Activated T-helper 17 cell treated with anti-CD3 and anti-CD28 coated beads, Interleukin-2, amount 50 U/mL, for 72 hours (primary cell): ENCODE measurements at places on chromosomes 7 and 10.

DNA sequence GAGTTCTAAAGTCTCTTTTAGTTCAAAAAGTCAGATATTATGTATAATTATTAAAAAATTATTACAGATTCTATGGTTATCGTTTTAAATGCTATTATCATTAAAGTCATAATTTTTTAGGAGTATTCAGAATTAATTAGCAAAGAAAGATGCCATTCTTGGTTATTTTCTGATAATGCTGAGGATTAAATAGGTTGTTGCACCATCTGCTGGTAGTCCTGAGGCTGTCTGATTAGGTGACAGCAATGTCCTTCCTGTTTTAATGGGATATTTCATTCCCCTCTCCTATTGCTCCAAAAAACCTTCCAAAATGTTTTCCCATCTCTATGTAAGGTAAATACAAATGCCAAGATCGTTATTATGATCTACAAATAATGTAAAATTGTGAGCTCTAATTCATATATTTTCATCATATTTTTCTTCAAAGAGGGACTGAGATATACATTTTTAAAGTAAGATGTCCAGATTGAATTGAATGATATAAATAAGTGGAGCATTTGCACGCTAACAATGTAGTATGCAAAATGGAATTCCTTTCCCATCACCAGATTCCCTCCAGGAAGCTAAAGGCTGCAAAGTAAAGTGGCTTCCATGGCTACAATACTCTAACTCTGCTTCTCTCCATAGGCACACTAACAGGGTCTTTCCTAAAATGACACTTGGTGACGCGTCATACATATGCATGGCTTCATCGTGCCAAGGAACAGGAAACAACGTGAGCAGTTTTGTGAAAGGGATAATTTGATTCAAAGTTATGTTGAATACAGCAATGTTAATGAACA lies 58.8 kb upstream of the AKR1E2 start:
- ATAC-seq, result no peak

GRCh38 chr7:113338071-113338696 lies 219.8 kb upstream of the SMIM30 start:
- no peak for ATAC-seq

DNA sequence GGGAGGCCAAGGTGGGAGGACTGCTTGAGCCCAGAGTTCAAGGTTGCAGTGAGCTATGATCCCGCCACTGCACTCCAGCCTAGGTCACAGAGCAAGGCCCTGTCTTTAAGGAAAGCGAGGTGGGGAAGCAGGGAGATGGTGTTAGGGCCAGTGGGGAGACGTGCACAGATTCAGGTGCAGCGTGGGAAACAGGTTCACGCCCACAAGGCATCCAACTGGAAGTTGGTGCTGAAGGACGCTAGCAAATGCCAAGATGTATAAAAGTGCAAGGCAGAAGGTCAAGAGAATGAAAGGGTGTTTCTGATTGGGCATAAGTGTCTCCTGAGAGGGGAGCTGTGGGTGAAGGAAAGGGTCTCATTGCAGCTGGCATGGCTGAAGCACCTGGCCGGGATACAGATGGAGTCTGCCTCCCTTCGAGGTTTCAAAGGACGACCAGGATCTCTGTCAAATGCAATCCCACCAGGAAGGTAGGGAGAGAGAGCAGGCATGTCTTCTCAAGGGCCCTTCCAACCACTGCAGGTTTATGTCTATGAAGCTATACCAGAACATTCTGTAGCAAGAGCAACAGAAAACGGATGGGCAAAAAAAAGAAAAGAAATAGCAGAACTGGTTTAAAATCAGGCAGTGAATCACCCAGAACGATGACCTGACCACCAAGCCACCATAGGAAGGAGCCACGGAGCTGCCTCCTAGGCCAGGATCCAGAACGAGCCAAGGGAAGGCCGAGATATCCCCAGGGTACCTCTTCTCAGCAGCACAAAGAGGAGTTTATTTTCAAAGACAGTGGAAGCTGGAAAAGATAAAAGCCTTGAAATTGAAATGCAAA lies 43.2 kb downstream of the GSDME start:
- ATAC-seq, result no peak

DNA sequence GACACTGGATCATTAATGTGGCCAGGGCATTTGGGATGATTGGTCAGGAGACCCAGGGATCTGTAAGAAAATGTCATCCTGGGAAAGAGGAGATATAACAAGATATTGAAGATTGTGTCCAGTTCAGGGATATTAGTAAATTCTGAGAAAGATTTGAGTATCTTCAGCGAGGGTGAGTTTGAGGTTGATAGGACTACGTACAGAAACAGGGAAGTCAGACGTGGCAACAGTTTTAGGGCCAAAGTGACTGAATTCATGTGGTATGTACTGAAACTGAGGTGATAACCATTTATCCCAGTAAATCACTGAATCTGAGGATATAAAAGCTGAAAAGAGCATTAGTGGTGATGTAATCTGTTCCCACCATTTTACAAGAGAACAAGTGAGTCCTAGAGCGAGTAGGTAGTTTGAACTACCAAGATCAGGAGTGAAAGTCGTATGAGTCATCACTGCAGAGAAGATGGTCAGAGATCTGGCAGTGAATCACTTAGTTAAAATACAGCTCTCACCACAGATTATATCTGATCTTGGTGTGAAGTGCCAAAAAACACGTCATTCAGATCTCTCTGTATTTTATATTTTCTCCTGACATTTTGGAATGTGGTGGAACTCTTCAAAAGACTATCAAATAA lies 220.5 kb downstream of the CDK14 start:
- peak; percentile 93 for ATAC-seq

DNA sequence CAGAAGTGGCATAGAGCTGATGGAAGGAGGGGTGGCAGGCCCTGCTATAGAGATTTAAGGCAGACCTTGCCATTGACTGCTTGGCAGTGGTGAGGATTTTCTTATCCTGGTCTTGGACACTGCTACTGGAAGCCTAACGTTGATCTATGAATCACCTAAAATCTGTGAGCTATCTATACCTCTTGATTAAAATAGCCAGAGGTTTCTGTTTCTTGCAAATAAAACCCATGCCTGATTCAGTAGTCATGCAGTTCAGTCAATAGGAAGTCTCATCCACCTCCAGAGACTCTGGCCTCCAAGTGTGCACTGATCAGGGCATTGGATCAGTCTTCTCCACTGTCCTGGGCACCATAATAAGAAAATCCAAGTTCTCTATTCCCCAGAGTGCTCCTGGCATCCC lies 286.5 kb downstream of the PTEN start:
- ATAC-seq, result no peak

DNA sequence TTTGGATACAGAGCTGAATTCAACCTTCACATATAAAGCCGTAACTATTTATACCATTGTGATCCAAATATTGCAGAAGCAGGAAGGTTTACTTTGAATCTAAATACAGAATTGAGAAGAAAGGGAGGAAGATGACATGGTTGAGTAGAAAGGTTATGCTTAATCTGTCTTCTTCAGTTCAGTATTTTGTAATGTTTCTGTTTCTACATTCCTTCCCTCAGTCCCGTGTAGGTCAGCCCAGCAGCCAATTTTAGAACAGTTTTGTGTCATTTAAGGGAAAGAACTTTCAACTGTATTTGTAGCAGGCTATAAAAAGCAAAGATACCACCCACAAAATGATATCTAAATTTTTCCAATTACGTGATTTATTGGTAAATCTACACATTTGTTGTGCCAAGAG lies 97.4 kb downstream of the CPED1 start:
- ATAC-seq, result no peak

DNA sequence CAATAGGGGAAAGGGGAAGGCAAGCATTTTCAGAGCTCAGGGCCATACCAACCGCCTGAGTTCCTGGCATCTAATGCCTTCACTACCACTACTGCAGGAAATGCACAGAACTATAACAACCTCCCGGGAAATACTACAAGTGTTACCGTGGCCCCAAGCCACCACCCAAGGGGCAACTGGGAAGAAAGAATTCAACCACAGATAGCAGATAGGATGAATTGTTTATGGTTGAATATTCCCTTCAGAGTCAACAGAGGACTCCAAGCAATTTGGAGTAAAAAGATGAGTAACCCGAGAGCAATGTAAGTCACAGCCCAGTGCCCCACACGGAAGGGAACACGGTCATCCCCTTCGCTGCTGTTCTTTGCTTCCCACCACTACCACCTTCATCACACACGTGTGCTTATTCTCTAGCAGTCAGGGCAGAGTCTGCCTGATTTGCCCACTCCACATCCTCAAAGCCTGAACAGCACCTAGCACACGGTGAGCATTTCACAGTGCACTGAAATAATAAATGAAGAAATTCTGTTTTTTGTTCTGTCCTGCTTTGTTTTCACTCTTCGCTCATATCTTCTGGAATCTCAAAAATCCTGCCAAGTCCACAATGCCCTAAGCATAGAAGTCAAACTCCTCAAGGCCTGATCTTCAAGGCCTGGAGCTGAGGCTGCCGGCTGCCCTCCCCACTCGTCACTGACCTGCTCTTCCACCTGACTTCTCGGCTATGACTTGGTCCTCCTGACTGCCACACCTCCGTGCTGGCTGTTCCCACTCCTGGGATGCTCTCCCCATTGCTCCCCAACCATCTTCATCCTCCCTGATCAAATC lies 221.1 kb downstream of the KCNMA1 start:
- no peak for ATAC-seq

DNA sequence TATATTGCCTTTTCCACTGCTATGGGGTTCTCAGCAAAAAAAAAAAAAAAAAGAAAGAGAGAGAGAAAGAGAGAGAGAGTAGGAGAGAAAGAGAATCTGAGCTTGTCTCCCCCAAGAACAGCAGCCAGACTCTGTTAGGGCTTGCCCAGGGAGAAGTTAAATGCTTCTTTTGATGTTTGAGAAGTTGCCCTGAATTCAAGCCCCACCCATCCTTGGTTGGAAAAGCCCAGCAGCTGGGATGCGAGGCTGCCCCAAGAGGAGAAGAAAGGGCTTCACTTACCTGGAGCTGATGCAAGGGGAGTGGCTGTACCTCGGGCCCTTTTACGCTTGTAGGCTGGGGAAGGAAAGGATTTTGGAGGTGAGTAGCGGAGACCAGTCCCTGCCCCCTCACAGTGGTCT lies 20.9 kb upstream of the MGMT start:
- no peak for ATAC-seq

- ATAC-seq, result peak; percentile 43
These were observed 15.7 kb downstream of the PRKCQ start for GRCh38 chr10:6564367-6564766.

GRCh38 chr7:36057323-36057722 lies 95.7 kb upstream of the EEPD1 start:
- ATAC-seq, result no peak

- ATAC-seq, result no peak
These were observed 17.3 kb upstream of the GRIFIN start for GRCh38 chr7:2493205-2494164.

DNA sequence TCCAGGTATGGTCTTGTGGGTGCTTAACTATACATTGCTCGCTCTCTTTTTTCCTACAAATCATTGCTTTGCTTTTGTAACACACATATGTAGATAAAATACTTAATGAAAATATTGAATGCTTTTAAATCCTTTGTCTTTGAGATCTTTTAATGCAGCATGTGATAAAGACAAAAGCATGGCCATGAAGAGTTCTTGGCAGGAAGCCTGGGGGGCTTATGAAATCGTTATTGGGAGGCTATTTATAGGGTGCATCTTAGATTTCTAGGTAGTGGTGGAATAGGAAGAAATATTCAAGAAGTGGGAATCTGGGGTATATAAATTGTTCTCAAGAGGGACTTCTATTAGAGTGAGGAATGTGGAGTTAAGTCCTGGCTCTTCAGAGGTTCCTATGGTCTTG lies 21.9 kb downstream of the UBE2D1 start:
- no peak for ATAC-seq

DNA sequence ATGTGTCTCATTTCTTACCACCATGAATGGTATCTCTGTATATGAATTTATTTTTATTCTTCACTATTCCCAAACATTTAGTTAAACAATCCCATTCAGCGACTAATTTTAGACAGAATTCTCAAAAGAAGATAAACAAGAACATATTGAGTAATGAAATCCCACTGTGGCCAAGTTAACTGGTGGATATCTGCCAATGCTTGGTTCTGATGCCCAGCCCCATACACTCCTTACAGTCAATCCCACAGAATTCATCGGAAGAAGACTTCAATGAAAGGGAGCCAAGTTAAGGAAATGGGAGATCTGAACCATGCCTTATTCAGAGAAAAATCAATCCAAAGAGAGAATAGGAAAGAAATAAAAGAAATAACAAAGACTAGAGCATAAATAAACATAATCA lies 518.0 kb downstream of the XPNPEP1 start:
- ATAC-seq, result no peak

DNA sequence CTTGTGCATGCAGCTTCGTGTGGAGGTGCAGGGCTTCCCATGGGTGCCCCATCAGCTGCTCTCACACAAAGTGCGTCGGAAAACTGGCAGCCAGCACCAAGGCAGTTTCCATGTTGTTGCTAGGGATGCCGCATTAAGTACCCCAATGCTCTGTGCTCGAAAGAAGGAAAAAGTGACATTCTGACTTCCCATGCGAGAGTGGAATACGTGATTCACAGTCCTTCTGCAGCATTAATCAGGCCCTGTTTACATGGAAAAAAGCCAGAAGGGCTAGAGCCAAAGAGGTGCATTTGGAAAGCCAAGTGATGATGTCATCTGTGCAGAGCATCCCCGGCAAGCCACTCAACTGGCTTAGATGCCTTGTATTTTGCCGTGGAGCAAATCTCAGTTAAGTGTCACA lies 258.3 kb downstream of the GATA3 start:
- no peak for ATAC-seq

DNA sequence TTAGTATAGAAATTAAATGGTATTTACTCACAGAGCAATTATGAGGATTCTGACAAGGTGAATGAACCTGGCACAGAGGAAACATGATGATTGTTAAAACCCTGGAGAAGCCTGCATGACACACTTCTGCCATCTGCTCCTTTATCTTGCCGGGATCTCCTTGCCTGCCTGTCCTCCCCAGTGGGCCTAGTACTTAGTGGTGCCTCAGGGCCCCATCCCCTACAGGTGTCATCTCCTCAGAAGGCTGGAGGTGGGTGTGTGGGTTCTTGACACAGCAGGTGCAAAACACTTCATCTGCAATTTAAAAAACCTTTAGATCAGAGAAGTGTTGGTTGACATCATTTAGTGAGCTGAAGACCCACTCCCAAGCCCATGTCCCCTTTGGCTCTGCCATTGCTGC lies 261.2 kb downstream of the ADRA2A start:
- no peak for ATAC-seq

- no peak for ATAC-seq
These were observed 162.1 kb downstream of the DIP2C start for GRCh38 chr10:527416-527815.

GRCh38 chr10:26274391-26274790 lies 57.8 kb downstream of the GAD2 start:
- no peak for ATAC-seq
